ENCODE measurements at places on chromosomes 5 and 9.

DNA sequence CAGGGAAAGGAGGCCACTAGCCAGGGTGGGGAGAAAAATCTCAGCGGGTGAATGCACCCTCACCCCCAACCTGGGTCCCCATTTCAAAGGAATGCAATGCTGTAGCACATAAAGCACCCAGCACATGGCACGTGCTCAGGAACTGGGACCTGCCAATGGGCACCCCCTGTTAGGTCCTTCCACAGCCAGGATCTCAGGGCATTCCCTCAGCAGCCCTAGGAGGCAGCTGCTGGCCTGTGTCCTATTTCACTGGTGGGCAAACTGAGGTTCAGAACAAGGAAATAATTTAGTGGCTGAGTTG, 8.8 kb downstream of the DNM1 start:
- DNase-seq = no peak

DNA sequence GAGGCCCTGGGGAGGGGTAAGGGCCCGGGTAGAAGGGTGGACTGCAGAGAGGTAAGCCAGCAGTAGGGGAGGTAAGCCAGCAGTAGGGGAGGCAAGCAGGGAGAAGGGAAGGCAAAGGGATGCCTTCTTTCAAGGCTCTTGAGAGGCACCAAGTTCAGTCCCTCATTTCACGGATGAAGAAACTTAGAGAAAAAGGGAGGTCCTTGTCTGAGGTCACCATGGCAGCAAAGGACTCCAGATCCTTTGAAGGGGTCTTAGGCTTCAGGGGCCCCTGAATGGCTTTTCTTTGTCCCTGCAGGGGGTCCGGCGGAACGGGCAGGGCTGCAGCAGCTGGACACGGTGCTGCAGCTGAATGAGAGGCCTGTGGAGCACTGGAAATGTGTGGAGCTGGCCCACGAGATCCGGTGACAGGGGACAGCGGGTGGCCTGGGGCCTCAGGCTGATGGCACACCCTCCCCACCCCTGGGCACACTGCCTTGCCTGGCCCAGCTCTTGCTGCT, 42.6 kb downstream of the RGS3 start:
- DNase-seq = no peak

DNA sequence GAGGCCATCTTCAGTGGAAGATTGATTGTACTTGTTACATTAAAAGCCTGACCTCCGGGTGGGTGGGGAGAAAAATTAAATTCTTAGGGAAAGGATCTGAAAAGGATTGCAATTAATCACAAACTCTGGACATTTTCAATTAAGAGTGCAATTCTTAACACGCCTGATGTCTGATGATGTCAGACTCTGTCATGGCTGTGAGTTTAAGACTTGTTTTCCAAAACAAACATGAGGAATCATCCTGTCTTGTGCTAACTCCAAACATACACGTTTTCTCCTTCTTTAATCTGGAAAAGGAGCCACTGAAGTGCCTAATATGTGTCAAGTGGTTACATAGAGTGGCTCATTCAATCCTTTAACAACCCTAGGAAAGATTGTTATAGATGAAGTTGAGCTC, 60.4 kb upstream of the SMIM23 start:
- no peak for DNase-seq

DNA sequence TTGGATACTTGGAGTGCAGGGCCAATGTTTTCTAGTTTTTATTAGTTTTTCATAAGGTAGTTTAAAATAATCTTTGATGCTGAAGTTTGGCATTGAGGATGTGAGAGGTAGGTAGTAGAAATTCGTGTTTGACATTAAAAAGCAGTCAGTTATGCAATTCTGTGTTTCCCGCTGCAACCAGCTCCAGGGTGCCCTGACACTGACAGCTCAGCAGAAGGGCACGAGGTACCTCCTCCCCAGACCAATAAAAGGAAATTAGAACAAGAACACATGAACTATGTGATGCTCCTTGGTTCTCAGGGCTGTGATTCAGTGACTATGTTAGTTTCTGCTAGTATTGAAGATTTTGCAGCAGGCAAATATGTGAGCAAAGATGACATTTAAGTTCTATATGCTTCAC, 40.2 kb downstream of the NSUN2 start:
- no peak for DNase-seq

GRCh38 chr5:73464016-73464745, 15.6 kb upstream of the FOXD1 start:
- no peak for DNase-seq

Measured in urothelium cell line (cell line).